Esophagus squamous epithelium (tissue), 5 donors: ENCODE measurements at places on chromosomes 12 and 14. TPM values are rescaled to one million over a fixed set of nuclear protein-coding genes. Genes with fewer than 3 reads are reported as not detected.

The IFNG gene
- total RNA-seq: not detected

The RASAL1 gene
- 51.3 TPM for total RNA-seq

The POLE2 gene
- total RNA-seq: 7.9 TPM

The CNPY2 gene
- total RNA-seq: 57.0 TPM

The COX14 gene
- 63.9 TPM for total RNA-seq

- no peak for DNase-seq
Measured at GRCh38 chr12:125239563-125239962, 174.3 kb downstream of the AACS start.

- DNase-seq: no peak
Measured at GRCh38 chr12:123659996-123660727, 10.8 kb upstream of the TCTN2 start.

DNA sequence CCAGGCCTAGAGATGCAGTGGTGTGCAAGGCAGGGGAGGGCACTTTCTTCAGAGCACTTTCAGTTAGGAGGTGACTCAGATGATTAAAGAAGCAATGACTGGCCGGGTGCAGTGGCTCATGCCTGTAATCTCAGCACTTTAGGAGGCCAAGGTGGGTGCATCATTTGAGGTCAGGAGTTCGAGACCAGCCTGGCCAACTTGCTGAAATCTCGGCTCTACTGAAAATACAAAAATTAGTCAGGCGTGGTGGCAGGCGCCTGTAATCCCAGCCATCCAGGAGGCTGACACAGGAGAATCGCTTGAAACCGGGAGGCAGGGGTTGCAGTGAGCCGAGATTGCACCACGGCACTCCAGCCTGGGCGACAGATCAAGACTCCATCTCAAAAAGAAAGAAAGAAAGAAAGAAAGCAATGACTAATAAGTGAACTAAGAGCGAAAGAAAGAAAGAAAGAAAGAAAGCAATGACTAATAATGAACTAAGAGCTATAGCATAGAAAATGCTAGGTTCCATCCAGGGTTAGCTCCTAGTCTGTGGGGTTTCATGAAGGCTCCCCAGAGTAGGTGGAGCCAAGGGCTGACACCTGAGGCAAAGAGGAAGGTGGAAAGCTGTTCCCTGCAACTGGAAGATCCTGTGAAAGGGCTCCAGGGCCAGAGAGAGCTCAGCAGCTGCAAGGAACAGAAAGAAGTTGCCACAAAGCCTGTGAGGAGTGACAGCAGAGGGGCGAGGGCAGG, 334.5 kb downstream of the CACNA1C start:
- no peak for DNase-seq

- no peak for DNase-seq
Measured at GRCh38 chr14:104136472-104137296, 1.7 kb upstream of the KIF26A start.

DNA sequence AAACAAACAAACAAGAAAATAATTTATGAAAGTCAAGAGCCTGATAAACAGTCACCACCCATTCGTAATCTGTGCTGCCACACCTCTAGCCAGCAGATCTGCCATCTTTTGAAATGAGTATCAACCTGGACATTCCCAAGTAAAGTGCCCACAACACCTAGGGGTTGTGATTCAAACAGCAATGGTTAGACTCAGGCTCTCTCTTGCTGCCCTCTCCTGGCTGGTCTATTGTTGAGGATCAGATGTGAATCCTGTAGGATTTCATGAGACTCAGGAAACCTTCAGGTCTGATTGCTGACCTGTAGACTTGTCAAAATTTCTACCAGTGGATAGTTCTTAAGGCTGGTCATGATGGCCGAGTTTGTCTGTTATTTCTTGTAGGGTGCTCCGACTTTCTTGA, 26.8 kb downstream of the DGLUCY start:
- no peak for DNase-seq

GRCh38 chr12:79407671-79408622, 282.8 kb downstream of the PAWR start:
- DNase-seq: no peak

DNA sequence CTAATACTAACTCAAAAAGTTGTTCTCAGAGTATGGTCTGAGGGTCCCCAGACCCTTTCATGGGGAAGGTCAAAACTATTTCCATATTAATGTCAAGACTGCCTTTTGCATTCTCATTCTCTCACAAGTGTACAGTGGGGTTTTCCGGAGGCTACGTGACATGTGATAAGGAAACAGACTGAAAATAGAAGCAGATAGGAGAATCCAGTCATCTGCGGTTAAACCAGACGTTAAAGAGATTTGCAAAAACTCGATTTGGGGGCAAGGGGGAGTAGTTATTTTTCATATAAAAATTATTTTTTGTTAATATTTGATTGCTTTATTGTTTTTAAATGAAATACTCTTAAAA, 1.0 kb upstream of the NAP1L1 start:
- no peak for DNase-seq

GRCh38 chr12:71456990-71457389, 17.4 kb downstream of the LGR5 start:
- no peak for DNase-seq
